Mammary microvascular endothelial cell (primary cell): ENCODE measurements at places on chromosomes 1 and 21. TPM values are rescaled to one million over a fixed set of nuclear protein-coding genes. Genes with fewer than 3 reads are reported as not detected.

The PLA2G4A gene
- total RNA-seq = 4.7 and 6.8 TPM in 2 replicates

The NECTIN4 gene
- total RNA-seq = 0.47 and 0.54 TPM in 2 replicates

The SIPA1L2 gene
- 8.8 and 9.3 TPM in 2 replicates for total RNA-seq

The AMY2A gene
- total RNA-seq = not detected in 2 replicates

The RGS13 gene
- not detected in 2 replicates for total RNA-seq

The TRIM46 gene
- total RNA-seq = 1.4 and 2.7 TPM in 2 replicates

The ANXA9 gene
- total RNA-seq = not detected in 2 replicates

The HMCN1 gene
- total RNA-seq = 0.87 and 2.5 TPM in 2 replicates

The CCDC30 gene
- total RNA-seq = 0.20 TPM in 2 replicates

The HPCAL4 gene
- total RNA-seq = not detected in 2 replicates

The RGS7 gene
- 0.30 and 0.80 TPM in 2 replicates for total RNA-seq

The PEAR1 gene
- total RNA-seq = 46.7 and 49.8 TPM in 2 replicates
